H1 (cell line): ENCODE measurements at places on chromosomes 2 and 18.

- DNase-seq = no peak
Observed at GRCh38 chr2:23453836-23454460, 69.0 kb downstream of the KLHL29 start.

DNA sequence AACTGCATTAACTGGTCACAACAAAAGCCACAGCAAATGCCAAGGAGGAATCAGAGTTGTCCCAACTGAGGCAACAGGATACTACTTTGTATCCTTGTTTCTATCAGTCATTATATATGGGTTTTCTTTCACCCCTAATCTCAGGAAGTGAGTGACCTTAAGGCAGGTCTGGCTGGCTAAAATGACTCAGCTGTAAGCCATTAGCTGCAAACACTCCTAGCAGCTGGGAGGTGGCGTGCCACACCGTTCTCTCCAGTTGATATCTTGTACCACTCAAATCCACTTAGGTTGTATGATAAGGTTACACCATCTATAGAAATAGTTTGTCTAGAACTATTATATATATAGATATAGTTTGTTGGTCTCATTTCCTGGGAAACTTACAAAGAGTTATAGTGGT is 171.1 kb upstream of the MC4R start:
- no peak for DNase-seq

DNA sequence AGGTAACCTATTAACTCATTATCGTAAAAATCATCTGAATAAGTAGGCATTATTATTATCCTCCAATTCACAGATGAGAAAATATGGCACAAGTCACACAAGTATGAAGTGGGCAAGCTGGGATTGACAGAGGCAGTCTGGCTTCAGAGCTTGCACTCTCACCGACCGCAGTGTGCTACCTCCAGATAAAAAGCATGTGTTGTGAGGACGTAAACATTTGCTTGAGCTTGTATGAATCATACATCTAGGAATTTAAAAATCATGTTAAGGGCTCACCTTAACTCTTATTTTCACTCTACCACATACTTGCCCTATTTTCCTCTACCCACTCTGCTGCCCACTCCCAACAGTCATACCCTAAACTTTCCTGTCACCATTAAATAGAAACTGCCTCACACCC is 65.3 kb upstream of the AMMECR1L start:
- no peak for DNase-seq

DNA sequence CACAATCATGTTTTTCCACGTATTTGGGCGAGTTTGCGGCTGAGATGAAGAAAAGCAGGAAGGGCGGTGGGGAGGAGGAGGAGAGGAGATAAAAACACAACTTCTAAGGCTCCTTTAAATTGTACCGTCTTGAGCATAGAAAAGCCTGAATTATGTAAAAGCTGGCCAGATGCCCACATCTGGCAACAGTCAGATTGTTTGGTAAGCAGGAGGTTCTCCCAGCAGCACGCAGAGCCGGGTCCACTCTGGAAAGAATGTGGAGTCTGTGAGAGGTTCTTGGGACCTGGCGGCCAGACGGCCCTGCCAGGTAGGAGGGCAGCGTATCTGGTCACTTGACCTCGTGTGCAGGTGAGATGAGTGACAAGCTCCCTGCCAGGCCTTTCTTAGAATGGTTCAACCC is 215.3 kb upstream of the APCDD1 start:
- DNase-seq = no peak

GRCh38 chr18:62844850-62845643 is 129.7 kb downstream of the PHLPP1 start:
- DNase-seq = no peak
